ENCODE measurements at places on chromosomes 5 and 9.

- DNase-seq = no peak
Measured at GRCh38 chr9:23842565-23843129, 16.6 kb upstream of the ELAVL2 start.

DNA sequence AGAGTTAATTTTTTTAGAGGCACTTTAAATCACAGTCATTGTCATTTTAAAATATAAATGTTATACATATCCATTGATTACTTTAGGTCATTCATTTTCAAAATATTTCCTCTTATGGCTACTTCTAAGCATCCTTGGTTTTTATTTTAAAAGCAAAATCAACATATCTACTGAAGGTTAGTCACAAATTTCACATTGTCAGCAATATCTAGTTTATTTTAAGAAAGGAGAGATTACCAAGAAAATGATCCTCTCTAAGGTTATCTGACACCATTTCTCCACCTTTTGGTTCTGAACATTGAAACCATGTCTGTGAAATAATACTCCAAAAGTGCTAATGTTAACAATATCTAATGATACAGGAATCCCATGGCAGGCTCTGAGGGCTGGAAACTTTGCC, 24.5 kb downstream of the SEMA6A start:
- DNase-seq = no peak

DNA sequence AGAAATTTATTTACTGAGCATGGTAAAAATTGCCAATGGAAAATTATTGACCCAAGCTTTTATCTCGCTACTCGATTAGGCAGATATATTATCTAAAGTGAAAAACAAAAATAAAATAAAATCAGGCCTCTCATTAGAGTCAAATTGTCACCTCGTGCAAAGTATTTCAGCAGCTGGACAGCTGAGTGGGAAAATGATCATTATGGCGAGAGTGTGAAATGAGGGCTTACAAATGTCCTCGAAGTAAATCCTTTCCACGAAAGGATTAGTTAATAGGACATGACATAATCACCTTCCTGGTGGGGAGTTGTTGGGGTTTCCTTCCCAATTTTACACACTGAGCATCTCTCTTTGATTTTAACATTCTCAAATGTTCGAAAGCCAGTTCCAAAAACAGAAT, 5.4 kb upstream of the DPYSL3 start:
- no peak for DNase-seq

GRCh38 chr9:27344776-27345175, 47.8 kb upstream of the EQTN start:
- DNase-seq = no peak

- no peak for DNase-seq
Measured at GRCh38 chr5:139709582-139710318, 61.6 kb downstream of the CXXC5 start.
